Activated naive CD8-positive, alpha-beta T cell treated with anti-CD3 and anti-CD28 coated beads, Interleukin-2, amount 50 U/mL, for 24 hours (primary cell): ENCODE measurements at places on chromosomes 12 and 14.

DNA sequence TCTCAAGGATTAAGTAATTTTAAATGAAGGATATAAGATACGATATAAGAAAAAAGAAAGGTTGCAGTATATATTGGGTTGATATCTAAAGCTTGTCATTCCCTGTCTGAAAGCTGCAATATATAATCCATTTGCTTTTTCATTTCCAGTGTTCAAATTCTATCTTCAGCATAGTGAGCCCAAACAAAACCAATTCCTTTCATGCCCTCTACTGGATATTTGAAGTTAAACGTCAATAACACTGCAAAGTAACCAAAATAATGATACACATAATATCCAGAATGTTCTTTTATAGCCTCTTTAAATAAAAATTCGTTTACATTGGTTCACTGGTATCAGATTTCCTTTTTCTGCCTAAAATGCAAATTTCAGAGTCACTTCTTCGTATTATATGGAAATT is 64.5 kb upstream of the DAAM1 start:
- no peaks in the 10 kb centered on the region for H3K4me1 ChIP-seq
- no peak for DNase-seq
- H3K36me3 ChIP-seq: no peaks in the 10 kb centered on the region
- no peak overlapping the region for H3K27ac ChIP-seq
- peaks cover 5% of the 10 kb centered on the region for H3K27me3 ChIP-seq
- H3K4me3 ChIP-seq: no peak overlapping the region

DNA sequence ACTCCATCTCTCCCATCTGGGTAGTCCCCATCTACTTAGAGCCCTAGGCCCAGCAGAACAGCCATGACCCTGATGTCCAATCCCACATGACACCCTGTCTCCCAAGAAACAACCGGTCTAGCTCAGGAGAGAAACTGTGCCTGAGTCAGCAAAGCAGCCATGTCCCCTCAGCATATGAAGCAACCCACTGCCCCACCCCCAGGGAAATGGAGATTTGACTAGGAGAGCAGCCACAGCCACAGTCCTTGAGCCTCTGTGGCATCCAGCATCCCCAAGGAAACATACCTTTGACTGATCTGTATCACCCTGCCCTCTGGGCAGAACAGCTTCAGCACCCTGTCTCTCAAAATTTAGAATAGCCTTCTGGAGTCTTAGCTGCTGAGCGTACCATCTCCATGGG is 641.9 kb upstream of the FBXO33 start:
- H3K27me3 ChIP-seq: no peaks in the 10 kb centered on the region
- DNase-seq: no peak
- no peaks in the 10 kb centered on the region for H3K4me1 ChIP-seq
- H3K4me3 ChIP-seq: no peak overlapping the region

DNA sequence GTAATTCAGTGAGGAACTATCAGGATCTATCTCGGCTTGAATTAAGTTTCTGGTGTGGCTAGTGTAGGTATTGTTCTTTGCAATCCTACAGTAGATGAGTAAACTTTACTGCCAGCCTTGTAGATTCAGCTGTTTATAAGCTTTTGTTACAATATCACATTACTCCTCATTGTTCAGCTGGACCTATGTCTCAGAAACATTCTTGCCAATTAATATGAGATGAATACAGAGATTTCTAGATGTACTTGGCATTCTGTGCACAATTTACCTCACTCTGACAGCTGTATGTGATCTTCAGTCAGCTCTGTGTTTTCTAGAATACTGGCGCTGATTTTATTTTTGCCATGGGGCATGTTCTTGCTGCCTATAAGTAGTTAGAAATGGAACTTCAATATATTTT is 55.7 kb downstream of the METTL25 start:
- peaks cover 13% of the 10 kb centered on the region for H3K36me3 ChIP-seq
- no peaks in the 10 kb centered on the region for H3K27me3 ChIP-seq
- no peak for DNase-seq
- no peak overlapping the region for H3K27ac ChIP-seq

- no peaks in the 10 kb centered on the region for H3K36me3 ChIP-seq
- H3K4me3 ChIP-seq: no peak overlapping the region
- H3K27ac ChIP-seq: no peak overlapping the region
Observed at GRCh38 chr12:96045566-96045965, 10.2 kb upstream of the LTA4H start.

DNA sequence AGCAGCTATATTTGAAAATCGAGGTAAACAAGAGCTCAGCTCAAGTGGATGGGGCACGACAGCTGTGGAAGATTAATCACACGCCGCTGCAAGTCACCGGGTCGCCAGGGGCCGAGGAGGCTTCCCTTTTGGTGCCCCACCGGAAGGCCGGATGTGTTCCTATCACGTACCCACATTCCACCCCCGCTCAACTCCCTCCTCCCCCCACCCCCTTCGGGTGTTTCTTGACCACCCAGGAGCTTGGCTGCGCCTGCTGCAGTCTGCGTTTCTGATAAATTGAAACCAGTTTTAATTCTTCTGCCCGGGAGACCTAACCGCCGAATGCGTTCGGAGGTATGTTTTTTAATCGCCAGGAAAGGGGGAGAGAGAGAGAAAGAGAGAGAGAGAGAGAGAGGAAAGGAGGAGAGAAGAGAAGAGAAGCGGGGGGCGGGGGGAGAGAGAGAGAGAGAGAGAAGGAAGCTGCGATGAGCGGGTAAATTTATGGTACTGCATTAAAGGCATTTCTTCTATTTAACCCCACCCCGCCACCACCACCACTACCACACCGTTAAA is 1.8 kb downstream of the SLC8A3 start:
- peaks cover 27% of the 10 kb centered on the region for H3K4me1 ChIP-seq
- H3K36me3 ChIP-seq: no peaks in the 10 kb centered on the region
- H3K27ac ChIP-seq: peak overlapping the region; percentile 71
- DNase-seq: peak; percentile 49
- peak overlapping the region; percentile 89 for H3K4me3 ChIP-seq

DNA sequence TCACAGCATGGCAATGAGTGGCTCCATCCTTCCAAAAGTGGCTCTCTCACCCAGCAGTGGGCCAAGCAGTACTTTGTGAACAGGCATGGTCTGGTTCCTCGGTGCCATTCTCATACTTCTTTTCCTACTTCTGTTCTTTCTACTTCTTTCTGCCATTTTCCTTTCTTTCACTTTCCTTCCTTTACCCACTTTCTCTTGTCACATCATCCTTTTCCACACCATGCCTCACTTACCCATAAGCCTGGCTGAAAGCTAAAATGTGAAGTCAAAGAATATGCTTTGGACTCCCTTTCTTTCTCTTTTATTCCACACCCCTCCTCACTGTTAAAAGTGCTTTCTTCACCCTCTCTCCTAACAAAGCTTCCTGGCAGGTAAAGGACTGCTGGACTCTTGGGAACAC is 57.0 kb downstream of the PTHLH start:
- H3K27me3 ChIP-seq: peaks cover 21% of the 10 kb centered on the region
- no peaks in the 10 kb centered on the region for H3K4me1 ChIP-seq
- no peak for DNase-seq
- H3K27ac ChIP-seq: no peak overlapping the region
- H3K4me3 ChIP-seq: no peak overlapping the region

DNA sequence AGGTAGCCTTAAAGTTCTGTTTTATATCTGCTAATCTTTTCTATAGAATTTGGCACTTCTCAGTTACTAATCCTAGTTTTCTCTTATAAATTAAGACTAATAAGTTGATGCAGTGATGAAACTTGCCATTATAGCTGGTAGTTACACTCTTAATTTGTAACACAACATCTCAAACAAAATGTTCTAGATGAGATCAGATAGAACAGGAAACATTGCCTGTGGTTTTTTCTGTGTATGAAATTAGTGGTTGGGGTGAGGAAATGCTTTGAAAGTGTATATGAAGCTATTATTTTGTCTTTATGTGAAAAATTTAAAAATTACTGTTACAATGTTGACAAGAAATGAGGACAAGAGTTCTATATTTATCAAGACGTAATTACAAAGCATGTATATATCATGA is 91.9 kb downstream of the PCNX1 start:
- H3K27ac ChIP-seq: peak overlapping the region; percentile 41
- H3K4me1 ChIP-seq: peaks cover 76% of the 10 kb centered on the region
- H3K36me3 ChIP-seq: peaks cover 35% of the 10 kb centered on the region
- DNase-seq: no peak

- H3K4me1 ChIP-seq: peaks cover 3% of the 10 kb centered on the region
- no peak overlapping the region for H3K27ac ChIP-seq
- no peaks in the 10 kb centered on the region for H3K27me3 ChIP-seq
- H3K4me3 ChIP-seq: no peak overlapping the region
- DNase-seq: no peak
- peaks cover 8% of the 10 kb centered on the region for H3K36me3 ChIP-seq
Observed at GRCh38 chr14:45156067-45156466, 20.3 kb downstream of the FANCM start.

DNA sequence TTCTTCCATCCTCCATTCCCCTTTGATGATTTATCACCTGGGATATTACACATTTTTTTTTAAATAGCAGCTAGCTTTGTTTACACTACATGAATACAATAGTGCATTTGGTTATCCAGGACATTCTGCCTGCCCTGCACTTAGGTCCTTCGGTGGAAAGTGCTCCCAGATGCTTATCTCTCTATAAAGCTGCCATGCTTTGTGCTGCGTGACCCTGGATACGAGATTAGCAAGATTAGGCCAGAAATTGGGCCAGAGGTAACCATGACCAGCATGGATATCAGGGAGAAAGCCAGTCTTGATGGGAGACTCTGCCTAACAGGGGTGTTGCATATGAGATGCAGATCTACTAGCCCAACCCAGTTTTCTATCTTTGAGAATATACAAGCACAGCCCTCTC is 12.1 kb upstream of the KRT83 start:
- no peak overlapping the region for H3K27ac ChIP-seq
- H3K27me3 ChIP-seq: peaks cover 6% of the 10 kb centered on the region
- peaks cover 8% of the 10 kb centered on the region for H3K4me1 ChIP-seq
- no peak for DNase-seq

- peaks cover 4% of the 10 kb centered on the region for H3K4me1 ChIP-seq
- no peak overlapping the region for H3K27ac ChIP-seq
- no peak for DNase-seq
- no peak overlapping the region for H3K4me3 ChIP-seq
Observed at GRCh38 chr14:97824218-97824617, 1027.0 kb downstream of the VRK1 start.

DNA sequence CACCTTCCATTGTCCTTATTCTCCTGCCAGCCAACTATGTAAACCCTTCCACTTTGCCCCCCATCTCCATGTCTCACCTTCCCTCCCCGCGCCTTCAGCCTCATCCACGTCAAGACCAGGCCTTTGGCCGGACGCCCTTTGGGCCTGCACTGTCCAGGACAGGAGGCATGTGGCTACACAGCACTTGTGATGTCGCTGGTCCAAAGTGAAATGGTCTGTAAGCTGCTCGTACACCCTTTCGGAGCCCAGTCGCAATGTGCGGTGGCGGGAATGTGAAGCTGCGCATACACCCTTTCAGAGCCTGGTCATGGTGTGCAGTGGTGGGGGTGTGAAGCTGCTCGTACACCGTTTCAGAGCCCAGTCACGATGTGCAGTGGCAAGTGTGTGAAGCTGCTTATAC is 247.9 kb upstream of the RGS6 start:
- no peaks in the 10 kb centered on the region for H3K27me3 ChIP-seq
- peaks cover 29% of the 10 kb centered on the region for H3K36me3 ChIP-seq
- no peak overlapping the region for H3K4me3 ChIP-seq

DNA sequence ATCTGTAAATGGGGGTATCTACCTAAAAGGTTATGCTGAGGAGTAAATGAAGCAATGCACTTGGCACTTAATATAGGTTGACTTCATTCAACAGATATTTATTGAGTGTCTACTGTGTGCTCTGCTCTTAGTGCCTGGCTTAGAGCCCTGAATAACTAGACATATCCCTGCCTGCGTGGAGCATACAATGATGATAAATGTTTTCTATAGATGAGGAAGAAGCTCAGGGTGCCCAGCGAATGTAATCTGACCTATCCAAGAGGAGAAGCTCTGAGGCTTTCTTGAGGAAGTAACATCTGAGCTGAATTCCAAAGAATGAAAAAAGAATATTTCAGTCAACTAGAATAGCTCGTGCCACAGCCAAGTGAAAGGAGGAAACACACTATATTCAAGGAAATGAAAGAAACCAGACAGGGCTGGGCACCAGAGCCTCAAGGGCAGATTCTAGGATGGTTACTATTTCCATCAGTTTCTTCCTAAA is 17.9 kb upstream of the HIGD1C start:
- no peak for DNase-seq
- no peak overlapping the region for H3K27ac ChIP-seq
- no peak overlapping the region for H3K4me3 ChIP-seq
- no peaks in the 10 kb centered on the region for H3K27me3 ChIP-seq
- H3K4me1 ChIP-seq: peaks cover 5% of the 10 kb centered on the region

GRCh38 chr12:12482959-12483358 is 79.7 kb downstream of the DUSP16 start:
- H3K36me3 ChIP-seq: peaks cover 53% of the 10 kb centered on the region
- H3K4me1 ChIP-seq: peaks cover 87% of the 10 kb centered on the region
- no peak for DNase-seq
- no peaks in the 10 kb centered on the region for H3K27me3 ChIP-seq
- H3K27ac ChIP-seq: peak overlapping the region; percentile 98
- peak overlapping the region; percentile 77 for H3K4me3 ChIP-seq

- H3K27ac ChIP-seq: no peak overlapping the region
- H3K36me3 ChIP-seq: no peaks in the 10 kb centered on the region
- peaks cover 5% of the 10 kb centered on the region for H3K4me1 ChIP-seq
- DNase-seq: no peak
- H3K4me3 ChIP-seq: no peak overlapping the region
Observed at GRCh38 chr14:101082036-101082435, 178.5 kb upstream of the RTL1 start.

DNA sequence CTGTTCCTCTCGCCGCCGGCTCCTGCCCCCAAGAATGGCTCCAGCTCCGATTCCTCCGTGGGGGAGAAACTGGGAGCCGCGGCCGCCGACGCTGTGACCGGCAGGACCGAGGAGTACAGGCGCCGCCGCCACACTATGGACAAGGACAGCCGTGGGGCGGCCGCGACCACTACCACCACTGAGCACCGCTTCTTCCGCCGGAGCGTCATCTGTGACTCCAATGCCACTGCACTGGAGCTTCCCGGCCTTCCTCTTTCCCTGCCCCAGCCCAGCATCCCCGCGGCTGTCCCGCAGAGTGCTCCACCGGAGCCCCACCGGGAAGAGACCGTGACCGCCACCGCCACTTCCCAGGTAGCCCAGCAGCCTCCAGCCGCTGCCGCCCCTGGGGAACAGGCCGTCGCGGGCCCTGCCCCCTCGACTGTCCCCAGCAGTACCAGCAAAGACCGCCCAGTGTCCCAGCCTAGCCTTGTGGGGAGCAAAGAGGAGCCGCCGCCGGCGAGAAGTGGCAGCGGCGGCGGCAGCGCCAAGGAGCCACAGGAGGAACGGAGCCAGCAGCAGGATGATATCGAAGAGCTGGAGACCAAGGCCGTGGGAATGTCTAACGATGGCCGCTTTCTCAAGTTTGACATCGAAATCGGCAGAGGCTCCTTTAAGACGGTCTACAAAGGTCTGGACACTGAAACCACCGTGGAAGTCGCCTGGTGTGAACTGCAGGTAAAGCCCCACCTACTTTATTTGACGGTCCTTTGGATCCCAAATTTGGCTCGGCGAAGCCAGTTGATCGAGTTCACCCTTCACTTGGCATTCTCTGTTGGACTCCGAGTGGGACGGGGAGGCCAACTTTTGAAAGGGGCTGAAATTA is 1.5 kb downstream of the WNK1 start:
- H3K27me3 ChIP-seq: no peaks in the 10 kb centered on the region
- peak overlapping the region; percentile 53 for H3K27ac ChIP-seq
- H3K4me3 ChIP-seq: peak overlapping the region; percentile 88
- peaks cover 42% of the 10 kb centered on the region for H3K4me1 ChIP-seq
